Heart right ventricle (tissue), 16 donors: ENCODE measurements at places on chromosomes 12 and 14. TPM values are rescaled to one million over a fixed set of nuclear protein-coding genes. Genes with fewer than 3 reads are reported as not detected.

- H3K4me1 ChIP-seq: no peaks in the 10 kb centered on the region
- H3K27me3 ChIP-seq: no peaks in the 10 kb centered on the region
- no peak overlapping the region for H3K27ac ChIP-seq
- no peak overlapping the region for H3K4me3 ChIP-seq
- no peak for DNase-seq
Observed at GRCh38 chr12:19553175-19553574, 113.9 kb downstream of the AEBP2 start.

DNA sequence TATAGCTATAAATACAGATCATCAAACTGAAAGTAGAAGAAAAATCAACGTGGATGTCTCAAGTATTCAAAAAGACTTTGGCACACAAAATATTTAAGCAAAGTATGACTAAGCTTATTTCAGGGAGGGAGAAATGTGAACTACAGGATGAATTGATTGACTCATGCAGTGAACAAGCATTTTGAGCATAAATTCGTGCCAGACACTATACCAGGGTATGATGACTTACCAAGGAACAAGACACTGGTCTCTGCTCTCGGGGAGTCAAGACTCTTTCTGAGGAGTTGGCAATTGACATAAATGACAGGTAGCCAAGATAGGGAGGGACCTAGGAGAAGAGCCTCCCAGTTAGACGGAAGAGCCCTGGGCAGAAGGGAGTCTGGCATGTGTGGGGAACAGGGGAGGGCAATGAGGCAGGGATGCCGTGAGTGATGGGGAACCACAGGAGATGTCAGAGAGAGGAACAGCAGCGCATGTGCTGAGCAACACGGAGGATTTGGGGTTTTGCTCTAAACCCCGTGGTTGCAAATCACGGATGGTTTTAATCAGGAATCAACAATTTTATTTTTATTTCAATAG lies 115.2 kb downstream of the TMEM132D start:
- H3K36me3 ChIP-seq: no peaks in the 10 kb centered on the region
- no peaks in the 10 kb centered on the region for H3K4me1 ChIP-seq
- no peak overlapping the region for H3K4me3 ChIP-seq
- peaks cover 4% of the 10 kb centered on the region for H3K27me3 ChIP-seq
- H3K27ac ChIP-seq: no peak overlapping the region

GRCh38 chr14:49670475-49670874 lies 17.5 kb downstream of the POLE2 start:
- no peaks in the 10 kb centered on the region for H3K4me1 ChIP-seq
- no peak for DNase-seq
- H3K36me3 ChIP-seq: no peaks in the 10 kb centered on the region
- no peak overlapping the region for H3K27ac ChIP-seq

- no peak for DNase-seq
- no peaks in the 10 kb centered on the region for H3K36me3 ChIP-seq
- no peak overlapping the region for H3K27ac ChIP-seq
- H3K27me3 ChIP-seq: no peaks in the 10 kb centered on the region
- no peak overlapping the region for H3K4me3 ChIP-seq
Observed at GRCh38 chr12:24408305-24408704, 458.8 kb upstream of the SOX5 start.

The OLR1 gene
- total RNA-seq: 0.70 TPM

- no peaks in the 10 kb centered on the region for H3K36me3 ChIP-seq
- no peak for DNase-seq
- H3K4me3 ChIP-seq: no peak overlapping the region
Observed at GRCh38 chr14:77580477-77580876, 36.0 kb downstream of the SPTLC2 start.

The KITLG gene
- 10.9 TPM for total RNA-seq
